ENCODE measurements at places on chromosomes 1 and 21.

GRCh38 chr1:201780952-201781351 lies 48.0 kb upstream of the IPO9 start:
- DNase-seq = no peak

- DNase-seq = no peak
Measured at GRCh38 chr1:27439150-27439549, 46.7 kb downstream of the GPR3 start.

DNA sequence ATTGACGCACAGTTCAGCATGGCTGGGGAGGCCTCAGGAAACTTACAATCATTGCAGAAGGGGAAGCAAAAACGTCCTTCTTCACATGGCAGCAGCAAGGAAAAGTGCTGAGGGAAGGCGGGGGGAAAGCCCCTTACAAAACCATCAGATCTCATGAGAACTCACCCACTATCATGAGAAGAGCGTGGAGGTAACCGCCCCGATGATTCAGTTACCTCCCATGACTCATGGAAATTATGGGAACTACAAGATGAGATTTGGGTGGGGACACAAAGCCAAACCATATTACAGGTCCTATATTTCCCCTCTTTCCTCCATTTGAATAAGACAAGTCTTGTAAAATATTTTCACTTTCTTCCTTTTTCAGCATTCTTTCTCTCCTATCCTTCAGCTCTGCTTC lies 7.7 kb upstream of the TTLL7 start:
- no peak for DNase-seq

DNA sequence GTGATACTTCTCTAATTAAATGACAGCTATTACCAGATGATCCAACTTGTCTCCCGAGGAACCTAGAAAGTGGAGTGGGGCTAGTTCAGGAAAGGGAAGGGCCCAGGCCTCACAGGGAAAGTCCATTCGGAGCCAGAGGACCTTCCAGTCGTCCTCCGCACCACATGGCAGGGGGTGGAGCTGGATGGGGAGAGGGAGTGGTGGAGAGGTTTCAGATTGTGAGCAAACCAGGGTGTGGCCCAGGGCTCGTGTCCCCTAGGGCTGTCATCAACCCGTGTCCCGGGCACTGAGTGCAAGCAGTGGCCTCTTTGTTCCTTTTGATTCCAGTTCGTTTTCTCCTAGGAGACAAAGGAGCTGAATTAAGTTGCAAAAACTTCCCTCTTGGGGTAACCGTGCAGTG lies 114.9 kb downstream of the HUNK start:
- no peak for DNase-seq

DNA sequence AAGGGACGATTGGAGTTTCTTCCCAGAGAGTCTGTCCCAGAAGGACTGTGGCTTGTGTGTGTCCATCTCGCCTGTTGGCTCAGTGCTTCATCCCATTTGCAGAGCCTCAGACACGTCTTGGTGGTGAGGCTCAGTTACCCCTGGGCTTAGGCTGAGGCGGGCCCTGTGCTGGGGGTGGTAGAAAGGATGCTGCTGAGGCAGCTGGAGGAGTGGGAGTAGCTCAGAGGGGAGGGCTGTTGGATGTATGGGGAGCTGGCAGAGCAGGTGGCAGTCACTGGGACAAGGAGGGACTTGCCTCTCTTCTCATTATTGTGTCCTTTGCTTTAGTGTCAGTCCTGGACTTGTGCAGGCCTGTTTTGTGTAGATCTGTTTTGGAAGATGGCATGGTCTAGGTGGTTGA lies 7.3 kb upstream of the MIIP start:
- DNase-seq = no peak

DNA sequence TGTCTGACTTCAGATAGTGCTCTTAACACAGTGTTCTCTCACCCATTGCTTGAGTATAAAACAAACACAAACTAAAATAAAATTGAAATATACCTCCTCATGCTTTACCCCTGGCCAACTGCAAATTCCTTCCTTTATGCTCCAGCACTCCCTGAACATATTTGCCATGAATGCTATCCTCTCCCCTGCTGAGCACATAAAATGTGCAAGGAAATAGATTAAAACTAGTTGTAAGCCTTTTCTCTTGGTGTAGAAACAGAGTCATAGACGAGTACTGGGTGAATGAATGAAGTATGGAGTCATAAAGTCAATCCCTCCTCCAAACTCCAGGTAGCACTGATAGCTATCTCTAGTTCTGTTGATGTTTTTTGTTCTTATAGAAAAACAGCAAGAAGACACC lies 2.6 kb downstream of the GPR161 start:
- no peak for DNase-seq

DNA sequence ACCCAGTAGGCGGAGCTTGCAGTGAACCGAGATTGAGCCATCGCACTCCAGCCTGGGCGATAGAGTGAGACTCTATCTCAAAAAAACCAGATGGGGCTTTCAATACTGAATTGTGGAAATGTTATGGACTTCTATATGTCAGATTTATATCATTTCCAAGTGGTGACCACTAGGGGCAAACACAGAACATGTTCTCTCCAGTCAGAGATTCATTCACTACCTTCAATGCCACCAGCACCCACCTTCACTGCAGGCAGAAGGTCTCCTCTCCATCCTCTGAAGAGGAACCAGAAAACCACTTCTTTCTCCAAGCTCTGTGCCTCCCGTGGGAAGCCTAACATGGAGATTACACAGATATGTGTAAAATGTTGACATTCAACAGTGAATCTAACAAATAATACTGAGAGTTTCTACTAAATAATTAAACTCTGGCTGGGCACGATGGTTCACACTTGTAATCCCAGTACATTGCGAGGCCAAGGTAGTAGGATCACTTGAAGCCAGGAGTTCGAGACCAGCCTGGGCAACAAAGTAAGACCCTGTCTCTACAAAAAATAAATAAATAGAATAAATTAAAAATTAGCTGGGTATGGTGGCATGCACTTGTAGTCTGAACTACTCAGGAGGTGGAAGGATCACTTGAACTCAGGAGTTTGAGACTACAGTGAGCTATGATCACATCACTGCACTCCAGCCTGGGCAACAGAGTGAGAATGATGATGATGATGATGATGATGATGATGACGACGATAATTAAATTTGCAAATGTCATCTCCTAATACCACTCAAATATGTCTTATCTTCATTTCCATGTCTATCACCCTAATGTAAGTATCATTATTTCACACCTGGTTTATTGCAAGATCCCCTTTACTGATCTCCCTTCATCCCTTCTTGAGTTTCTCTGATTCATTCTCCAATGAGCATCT lies 151.1 kb downstream of the ZNF281 start:
- no peak for DNase-seq

- DNase-seq = no peak
Measured at GRCh38 chr21:38346286-38346685, 89.5 kb downstream of the KCNJ15 start.
